CD4-positive, alpha-beta T cell treated with Interleukin-6 at 100 ng/mL for 8 hours (primary cell): ENCODE measurements at places on chromosomes 2 and 18.

- DNase-seq: no peak
Observed at GRCh38 chr2:160334028-160334741, 134.1 kb upstream of the ITGB6 start.

DNA sequence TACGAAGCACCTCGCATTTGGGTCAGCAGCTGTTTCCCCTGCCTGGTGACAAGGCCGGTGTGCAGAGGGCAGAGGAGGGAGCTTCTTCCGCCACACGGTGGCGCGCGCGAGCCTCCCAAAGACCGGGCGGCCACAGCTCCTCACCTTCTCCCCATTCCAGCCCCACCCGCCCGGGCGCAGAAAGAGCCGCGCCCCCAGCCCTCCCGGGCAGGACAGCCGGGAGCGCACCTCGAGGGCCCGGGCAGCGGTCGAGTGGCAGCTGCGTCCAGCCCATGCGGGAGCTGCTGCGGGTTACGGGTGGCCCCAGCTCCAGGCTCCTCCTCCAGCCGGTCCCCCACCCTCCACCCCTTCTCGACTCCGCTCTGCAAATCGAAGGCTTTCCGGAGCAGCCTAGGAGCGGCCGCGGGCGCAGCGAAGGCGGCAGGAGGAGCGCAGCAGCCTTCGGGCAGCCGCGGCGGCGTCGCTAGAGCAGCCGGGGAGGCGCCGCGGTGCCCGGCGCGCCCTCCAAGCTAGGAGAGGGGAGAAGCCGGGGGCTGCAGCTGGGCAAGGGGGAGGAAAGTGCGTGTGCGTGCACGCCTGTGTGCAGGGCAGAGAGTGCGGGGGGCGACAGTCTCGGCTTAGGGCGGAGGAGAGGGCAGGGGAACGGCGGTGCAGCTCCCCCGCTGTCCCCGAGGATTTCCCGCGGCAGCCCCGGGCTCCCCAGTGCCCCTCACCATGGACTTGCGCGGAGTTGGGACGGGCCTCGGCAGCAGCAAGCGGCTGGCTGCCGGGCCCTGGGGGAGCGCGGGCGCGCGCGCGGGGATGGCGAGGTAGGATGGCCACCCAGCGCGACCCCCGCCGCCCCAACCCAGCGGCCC is at the start of gene CCDC85A:
CCDC85A (plus strand) TSS at position 348 of the 857 bp plus-strand sequence. CDS start 635 bp downstream, outside the sequence.
- DNase-seq: peak; percentile 15

- no peak for DNase-seq
Observed at GRCh38 chr2:206968134-206969086, 29.1 kb downstream of the CPO start.

DNA sequence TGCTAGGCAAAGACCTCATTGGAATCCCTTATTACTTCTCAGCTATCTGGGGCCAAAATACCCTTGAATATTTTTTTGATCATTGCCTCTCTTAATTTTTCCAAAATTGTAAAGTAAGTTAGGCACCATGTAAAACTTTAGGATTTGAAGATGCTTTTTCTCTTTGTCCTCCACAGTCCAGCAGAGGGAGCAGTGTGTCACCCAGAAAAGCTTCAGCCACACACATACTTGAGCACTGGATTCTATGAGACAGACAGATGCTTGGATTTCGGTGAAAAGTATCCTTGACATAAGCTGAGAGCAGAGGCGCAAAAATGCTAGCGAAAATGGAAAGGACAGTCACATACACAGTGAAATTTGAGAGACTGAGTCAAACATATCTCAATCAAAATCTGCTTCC is 74.7 kb upstream of the KCNJ3 start:
- DNase-seq: no peak

DNA sequence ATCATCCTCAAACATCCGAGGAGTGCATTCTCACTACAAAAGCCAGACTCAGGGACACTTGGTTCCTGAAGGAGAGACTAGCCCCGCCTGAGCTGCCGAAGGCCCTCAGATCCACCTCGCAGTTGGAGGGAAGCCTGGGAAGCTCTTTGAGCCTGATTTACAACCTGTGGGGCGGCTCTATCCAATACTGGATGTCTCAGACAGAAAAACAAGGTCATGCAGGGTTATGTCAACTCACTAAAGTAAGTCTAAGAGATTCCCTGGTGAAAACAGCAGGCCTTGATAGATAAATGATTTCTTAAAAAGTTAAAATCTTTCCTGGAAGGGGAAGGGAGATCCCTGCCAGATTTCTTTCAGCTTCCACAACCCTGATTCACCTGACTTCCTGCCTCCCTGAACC is 284.3 kb downstream of the CYP26B1 start:
- no peak for DNase-seq

DNA sequence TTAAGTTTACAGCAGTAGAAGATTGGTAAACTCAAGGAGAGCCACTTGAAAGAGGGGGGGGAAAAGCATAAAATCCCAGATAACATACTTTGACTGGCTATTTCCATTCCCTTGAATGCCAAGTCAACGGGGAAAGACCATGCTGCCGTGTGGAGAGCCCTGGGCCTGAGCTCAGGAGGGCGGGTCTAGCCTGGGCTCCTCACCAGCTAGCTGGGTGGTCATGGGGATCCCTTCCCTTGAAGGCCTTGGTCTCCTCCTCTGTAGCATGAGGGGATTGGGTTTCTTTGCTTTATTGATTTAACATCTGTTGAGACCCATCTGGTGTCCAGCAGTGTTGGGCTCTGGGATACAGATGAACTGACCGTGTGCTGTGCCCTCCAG is 35.0 kb downstream of the TEX51 start:
- DNase-seq: no peak

DNA sequence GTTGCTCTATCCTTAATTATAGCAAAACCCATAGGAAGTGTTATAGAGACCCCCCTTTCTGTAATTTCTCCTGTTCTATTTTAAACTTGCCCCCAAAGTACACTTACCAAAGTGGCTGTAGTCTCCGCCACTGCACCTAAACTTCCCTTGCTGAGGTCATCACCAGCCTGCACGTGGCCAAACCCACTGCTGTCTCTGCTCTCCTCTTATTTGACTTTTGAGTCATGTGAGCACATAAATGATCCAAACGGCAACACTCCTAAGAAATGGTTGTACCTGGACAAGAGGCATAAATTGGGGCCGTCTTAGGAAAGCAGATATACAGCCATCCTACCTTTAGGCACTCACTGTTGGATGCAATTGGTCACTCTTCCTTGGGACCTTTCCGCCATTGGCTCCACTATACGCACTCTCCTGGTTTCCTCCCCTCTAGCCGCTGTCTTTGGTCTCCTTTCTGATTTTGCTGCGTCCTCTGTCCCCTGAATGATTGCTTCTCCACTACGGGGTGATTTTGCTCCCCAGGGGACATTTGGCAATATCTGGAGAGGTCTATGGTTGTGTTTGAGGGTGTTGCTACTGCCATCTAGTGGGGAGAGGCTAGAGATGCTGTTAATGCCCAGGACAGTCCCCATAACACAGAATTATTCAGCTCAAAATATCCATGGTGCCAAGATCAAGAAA is 19.2 kb upstream of the IL36G start:
- DNase-seq: peak; percentile 47

GRCh38 chr18:35432565-35433001 is 55.4 kb upstream of the ZNF396 start:
- no peak for DNase-seq

DNA sequence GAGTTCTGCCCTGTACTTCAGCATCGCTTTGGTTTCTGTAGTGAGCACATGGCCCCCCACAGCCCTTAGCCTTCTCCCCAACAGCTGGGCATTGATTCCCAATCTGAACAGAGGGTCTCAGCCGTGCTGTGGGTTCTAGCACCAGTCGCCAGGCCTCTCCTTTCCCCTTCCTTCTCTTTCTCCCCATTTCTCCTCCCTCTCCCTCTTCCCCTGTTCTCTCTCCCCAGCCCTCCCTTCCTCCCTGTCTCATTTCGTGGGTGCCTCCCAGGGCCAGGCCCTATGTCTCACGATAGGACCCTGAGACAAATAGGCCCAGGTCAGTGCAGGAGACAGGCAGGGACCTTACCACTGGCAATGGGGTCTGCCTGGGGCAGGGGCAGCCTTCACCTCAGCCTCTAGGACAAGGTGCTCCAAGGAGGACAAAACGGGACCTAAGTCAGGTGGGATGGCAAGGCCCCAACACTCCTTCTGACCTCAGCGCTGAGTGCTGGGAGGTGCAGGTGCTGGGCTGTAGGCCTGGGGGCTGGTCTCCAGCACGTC is 143.4 kb upstream of the GPC1 start:
- DNase-seq: no peak

DNA sequence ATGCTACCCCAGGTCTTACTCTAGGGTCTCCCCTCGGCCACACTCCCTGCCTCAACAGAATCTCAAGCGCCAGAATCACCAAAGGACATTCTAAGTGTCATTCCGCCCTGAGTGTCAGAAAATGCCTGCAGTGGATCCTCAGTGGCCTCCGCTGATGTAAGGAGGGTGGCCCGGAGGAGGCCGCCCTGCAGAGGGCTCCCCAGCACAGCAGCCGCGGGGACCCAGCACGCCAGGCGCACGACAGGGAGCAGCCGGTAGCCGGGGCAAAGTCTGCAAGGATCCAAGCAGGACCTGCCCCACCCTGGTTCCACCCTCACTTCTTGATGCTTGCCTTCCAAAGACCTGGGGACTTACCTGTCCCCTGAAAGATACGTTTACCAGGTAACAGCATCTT is 54.2 kb upstream of the ID2 start:
- DNase-seq: no peak

DNA sequence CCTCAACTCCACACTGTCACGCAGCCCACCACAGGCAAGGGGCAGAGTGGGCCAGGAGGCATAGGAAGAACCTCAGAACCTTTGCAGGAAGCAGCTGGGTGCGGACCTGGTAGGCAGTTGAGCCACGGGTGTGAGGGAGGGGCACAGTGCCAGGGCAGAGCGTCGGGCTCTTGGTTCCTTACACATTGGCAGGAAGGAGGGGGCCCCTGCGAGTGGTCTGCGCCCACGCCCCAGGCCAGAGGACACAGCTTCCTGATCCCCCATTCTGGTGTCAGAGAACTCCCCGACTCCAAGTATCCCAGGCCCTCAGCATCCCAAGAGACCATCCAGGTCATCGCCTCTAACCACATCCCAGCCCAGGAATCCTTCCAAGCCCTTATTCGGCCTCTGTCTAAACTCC is 61.5 kb downstream of the TNS1 start:
- no peak for DNase-seq

DNA sequence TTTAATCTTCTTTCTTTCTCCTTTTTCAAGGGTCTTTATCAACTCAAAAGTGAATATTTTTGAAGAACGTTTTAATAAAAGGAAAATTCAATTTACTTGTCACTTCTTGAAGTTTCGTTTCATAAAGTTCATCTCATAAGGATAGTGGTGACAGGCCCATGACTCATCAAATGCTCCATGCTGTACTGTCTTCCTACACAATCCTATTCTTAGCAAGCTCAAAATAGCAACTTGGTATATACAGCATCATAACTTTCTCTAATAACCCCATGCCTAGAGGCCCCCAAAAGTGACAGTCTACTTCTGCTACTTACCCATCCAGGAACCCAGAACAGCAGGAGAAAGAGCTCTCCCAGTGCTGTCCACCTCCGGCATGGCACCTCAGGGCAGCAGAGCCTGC is 7.7 kb downstream of the FBXO15 start:
- no peak for DNase-seq

DNA sequence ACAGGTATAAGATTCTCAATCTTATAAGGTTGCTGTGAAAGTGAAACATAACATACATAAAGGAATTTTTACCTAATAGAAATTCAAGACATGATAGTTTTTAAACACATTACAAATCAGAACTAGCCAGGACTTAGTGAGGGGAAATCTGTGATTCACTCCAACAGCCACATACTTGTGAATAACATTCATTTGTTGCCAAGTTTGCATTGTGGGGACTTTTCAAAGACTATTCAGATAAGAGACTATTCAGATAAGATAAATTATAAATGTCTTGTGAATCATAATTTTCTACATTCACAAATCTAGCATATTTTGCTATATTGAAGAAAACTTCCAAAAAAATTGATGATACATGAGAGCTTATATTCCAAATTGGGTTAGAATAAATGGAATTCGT is 345.3 kb upstream of the CDH20 start:
- no peak for DNase-seq

- DNase-seq: no peak
Observed at GRCh38 chr2:57720728-57721627, 325.6 kb upstream of the VRK2 start.

- no peak for DNase-seq
Observed at GRCh38 chr2:177322801-177323261, 58.3 kb upstream of the NFE2L2 start.

- no peak for DNase-seq
Observed at GRCh38 chr2:97914691-97915213, 81.0 kb downstream of the TMEM131 start.

- no peak for DNase-seq
Observed at GRCh38 chr18:11516751-11517503, 92.5 kb upstream of the SLC35G4 start.

DNA sequence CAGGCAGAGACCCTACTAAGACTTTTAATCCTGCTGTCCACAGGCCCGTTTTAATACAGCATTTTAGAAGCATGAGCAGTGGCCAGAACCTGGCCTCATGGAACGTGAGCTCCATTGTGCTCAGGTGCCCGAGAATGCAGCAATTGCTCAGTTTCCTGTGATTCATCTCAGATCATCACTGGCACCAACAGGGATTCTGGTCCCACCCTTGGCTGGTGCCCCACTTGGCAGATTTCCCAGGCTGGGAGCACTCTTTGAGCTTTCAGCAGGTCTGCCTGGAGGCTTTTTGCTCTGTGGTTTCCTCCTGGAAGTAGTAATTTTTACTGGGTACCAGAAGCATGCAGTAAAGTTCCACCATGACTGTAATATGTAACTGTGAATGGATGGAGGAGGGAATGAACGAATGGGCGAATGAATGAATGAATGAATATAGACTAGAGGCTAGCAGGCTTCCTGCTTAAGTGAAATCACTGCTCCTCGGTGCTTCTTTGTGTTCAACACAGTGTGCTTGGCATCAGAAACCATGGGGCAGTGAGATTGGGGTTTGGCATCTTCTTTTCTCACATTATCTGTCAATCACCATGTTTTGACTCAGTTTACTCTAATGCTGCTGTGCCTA is 312.9 kb downstream of the PRKCE start:
- no peak for DNase-seq

DNA sequence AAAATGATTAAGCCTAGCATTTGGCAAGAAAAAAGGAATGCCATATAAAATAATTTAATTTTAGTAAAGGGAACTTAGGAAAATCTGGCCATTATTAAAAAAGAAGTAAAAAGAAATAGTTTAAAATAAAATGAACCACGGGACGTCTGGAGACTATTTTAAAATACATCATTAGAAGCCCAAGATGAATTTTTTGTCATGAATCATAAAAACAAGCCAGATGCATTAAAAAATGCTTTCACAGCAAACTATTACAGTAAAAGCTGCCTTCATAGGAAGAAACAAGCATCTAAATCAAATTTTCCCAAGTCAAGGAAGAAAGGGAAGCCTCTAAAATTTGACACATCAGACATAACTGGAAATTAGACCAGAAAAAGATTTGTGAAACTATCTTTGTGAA is 33.0 kb downstream of the COL5A2 start:
- no peak for DNase-seq

- no peak for DNase-seq
Observed at GRCh38 chr18:75785206-75785605, 357.7 kb upstream of the SMIM21 start.

GRCh38 chr18:58481321-58482180 is 147.3 kb downstream of the ALPK2 start:
- no peak for DNase-seq
